Stimulated activated CD4-positive, alpha-beta T cell treated with anti-CD3 and anti-CD28 coated beads, Interleukin-1b, Interleukin-23, amount 100 ng/mL, for 1 hour (primary cell): ENCODE measurements at places on chromosomes 3 and 15.

GRCh38 chr3:4322635-4323034, 19.5 kb downstream of the SETMAR start:
- DNase-seq, result no peak

DNA sequence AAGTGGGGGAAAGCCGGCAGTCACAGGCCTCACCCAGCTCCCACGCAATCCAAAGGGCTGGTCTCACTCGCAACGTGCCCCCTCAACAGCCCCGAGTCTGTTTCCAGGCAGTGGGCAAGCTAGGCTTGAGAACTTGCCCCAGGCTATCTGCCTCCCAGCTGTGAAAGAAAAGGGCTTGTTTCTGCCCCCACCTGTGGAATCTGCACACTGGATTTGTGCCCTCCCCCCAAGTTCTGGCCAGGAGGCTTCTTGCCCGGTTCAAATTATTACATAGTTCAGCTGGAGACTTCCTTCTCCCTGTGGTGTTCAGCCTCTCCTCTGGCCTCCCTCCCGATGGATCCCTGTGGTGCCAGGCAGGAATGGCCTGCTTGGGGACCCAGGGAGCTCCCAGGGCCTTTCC, 283.9 kb upstream of the LYSMD4 start:
- no peak for DNase-seq

DNA sequence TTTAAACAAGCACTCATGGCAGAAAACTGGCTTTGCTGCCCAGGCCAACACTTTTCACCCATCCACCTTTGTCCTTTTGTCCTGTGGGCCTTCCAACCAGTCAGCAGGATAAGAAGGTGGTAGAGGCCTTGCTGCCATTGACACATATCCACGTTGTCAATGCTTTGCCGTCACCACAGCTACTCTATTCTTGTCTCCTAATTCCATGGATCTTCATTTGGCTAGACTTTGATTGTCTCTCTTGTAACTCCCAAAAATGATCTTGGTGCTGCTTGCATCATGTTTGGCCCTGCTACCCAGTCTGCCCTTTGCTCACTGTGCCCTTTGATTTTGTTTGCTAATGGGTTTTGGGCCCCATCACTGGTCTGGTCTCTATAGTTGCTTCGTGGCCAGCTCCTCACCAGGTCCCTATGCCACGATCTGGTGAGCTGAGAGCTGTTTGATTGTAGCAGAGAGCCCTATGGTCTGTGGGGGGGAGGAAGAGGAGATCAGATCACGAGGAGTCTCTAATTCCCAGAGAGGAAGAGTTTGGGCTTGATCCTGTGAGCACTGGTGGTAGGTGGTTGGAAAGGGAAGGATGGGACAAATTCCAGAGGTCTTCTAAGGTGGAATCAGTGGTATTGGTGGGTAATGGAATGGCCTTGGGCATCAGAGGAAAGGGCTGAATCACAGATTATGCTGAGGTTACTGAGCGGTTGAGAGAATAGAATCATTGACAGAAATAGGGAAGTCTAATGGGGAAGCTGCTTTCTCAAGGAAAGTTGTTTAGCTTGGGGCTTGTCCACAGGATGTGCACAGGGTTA, 40.3 kb downstream of the ABHD2 start:
- DNase-seq, result no peak

DNA sequence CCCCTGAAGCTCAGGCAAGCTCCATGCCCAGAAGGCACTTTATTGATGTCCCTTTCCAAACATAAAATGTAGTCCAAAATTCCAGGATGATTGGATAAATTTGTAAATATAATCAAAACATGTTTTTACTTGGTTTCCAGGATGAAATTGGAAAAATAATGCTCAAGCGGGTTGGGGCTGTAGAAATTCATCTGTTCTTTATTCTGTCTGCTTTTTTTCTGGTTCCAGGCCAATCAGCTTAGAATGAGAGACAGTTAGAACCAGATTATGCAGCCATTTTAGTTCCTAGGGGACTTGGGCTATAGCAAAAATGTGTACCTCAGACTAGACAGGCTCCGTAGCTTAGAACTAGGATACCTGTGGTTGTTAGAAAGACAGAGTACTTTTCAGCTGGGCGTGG, 450.8 kb downstream of the MCTP2 start:
- no peak for DNase-seq

GRCh38 chr3:143497382-143497781, 350.9 kb downstream of the SLC9A9 start:
- DNase-seq, result no peak

DNA sequence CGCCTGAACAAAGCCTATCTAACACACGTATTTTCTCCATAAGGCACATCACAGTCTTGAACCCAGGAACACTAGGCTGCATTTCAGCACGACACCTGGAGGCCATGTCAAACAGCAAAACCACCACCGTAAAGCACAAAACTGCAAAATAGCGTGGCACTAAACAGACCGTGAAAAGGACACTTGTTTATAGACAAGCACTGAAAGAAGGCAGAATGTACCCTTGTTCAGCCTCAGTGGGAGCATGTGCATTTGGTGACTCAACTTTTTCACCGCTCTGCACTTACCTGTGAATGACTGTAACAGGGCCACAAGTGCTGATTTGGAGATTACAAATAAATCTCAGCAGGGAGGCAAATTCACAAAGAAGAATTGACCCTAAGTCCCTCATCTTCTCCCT, 80.8 kb downstream of the ISG20 start:
- no peak for DNase-seq

DNA sequence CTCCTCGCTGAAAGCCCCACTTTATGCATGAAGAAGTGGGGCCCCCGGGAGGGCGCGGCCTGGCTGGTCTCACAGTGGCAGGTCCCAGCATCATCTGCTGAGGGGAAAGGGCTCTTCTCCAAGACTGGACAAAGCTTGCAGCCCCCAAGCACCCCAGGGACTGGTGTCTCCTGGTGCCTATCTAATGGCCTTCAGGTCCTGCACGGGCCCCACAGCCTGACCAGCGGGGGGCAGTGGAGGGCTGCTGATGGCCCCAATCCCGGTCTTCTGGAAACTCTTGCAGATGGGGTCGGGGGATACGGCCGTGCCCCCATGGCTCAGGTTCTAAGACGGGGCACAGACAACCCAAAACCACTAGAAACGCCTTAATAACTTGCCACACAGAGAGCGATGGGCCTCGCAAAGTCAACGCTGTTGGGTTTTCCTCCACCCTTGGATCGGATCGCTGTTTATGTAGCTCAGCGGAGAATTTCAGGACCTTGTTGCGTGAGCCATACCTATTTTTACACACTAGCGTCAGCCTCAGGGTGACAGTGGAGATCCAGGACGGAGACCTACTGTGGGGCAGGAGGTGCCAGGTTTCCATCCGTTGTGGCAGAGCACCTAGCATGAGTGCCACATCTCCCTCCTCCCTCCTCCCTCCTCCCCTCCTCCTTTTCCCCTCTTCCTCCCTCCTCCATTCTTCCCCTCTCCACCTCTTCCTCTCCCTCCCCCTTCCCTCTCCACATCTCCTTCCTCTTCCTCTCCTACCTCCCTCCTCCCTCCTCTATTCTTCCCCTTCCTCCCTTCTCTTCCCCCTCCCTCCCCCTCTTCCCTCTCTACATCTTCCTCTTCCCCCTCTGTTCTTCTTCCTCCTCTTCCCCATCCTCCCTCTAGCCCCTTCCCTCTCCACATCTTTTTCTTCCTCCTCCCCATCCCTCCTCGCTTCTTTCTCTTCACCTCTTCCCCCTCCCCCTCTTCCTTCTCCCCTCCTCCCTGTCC, 79.3 kb upstream of the ALDH1L1 start:
- no peak for DNase-seq

GRCh38 chr3:188788621-188789081, 383.1 kb upstream of the TPRG1 start:
- peak; percentile 34 for DNase-seq

DNA sequence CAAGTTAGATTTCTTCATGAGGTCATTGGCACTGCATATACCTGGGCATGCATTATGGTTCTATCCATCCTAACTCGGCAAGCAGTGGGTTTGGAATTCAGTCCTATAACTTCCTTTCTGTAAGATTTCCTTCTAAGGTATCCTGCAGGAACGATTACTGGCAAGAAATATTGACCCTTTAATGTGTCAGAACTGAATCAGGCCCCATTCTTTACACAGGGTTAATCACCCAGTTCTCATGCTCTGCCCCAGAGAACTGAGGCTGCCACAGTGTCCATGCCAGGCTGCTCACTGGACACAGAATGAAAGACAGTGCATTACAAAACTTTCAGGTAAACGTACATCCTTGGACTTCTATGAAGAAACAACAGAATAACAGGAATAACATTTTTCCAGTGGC, 108.9 kb downstream of the RPL22L1 start:
- DNase-seq, result no peak

- no peak for DNase-seq
Measured at GRCh38 chr15:80662129-80662528, 33.0 kb upstream of the ABHD17C start.
